ENCODE measurements at places on chromosomes 6 and 20.

DNA sequence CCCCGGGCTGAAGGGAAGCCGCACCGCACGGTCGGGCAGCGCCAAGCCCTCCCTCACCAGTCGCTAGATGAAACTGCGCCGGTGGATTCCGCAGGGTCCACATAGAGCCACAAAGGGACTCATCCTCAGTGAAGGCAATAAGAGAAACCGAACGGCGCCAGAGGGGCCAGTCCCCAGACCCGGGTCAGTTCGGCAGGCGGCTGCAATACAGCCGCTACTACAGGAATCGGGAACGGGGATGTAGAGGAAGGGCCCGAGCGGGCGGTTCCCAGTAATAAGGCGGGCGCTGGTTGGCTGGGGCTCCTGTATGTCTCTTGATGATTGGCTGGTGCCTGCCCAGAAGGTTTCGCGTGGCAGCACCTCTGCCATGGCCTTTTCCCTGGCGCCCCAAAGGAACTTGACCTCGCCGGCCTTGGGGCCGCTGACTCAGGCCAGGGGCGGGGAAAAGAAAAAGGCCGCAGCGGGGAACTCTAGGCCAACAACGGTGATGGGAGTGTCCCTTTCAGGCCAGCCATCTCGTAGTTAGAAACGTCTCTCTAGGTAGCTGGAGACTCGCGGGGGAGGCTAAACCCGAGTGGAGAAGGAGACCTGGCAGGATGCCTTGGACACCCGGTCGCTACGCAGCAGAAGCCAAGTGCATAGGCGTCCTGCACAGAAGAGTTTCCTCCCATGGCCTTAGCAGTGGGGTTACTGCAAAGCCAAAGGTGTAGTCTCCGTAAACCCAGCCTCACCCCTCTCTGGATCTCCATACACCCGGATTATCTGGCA lies at the start of gene IBTK:
Gene IBTK, minus strand, starts transcription at position 240 of the 768 bp plus-strand sequence. CDS start 7,258 bp downstream, outside the sequence.
- peak; percentile 83 for DNase-seq

DNA sequence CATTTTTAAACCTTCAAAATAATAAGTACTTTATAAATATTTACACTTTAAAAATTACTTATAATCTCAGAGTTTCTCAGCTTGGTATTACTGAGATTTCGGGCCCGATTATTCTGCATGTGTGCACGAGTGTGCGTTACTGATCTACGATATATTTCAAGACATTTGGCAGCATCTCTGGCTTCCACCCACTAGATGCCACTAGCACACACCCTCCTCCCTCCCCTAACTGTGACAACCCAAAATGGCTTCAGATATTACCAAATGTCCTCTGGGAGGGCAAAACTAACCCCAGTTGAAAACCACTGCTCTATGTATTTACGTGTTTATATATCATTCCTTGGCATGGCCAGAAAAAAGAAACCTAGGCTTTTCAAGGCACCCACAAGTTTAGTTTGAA lies 95.9 kb downstream of the FYN start:
- DNase-seq, result no peak

- no peak for DNase-seq
These were observed at the start of gene RNF217 for GRCh38 chr6:124961777-124962638. Gene RNF217 (plus strand): TSS chr6:124962437. CDS start chr6:124962545, 108 bp downstream.

- DNase-seq, result no peak
These were observed 41.5 kb upstream of the ECI2 start for GRCh38 chr6:4176907-4177306.

GRCh38 chr6:105644073-105644489 lies 241.2 kb upstream of the PREP start:
- no peak for DNase-seq

- DNase-seq, result no peak
These were observed 31.4 kb downstream of the KCNK17 start for GRCh38 chr6:39282774-39283173.

- DNase-seq, result no peak
These were observed 1090.0 kb upstream of the EYS start for GRCh38 chr6:66796987-66797386.

DNA sequence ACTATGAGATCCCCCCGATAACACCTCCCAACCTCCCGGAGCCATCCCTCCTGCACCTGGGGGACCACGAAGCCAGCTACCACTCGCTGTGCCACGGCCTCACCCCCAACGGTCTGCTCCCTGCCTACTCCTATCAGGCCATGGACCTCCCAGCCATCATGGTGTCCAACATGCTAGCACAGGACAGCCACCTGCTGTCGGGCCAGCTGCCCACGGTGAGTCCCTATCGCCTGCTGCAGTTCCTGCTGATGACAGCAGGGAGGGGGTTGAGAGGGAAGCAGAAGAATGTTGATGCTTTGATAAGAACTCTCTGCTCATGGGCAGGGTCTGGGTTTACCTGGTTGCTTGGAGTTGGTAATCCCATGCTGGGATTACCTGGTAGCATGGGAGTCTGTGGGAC lies 91.9 kb downstream of the TOX2 start:
- no peak for DNase-seq

GRCh38 chr20:3819411-3820047 lies 818 bp upstream of the AP5S1 start:
- no peak for DNase-seq

DNA sequence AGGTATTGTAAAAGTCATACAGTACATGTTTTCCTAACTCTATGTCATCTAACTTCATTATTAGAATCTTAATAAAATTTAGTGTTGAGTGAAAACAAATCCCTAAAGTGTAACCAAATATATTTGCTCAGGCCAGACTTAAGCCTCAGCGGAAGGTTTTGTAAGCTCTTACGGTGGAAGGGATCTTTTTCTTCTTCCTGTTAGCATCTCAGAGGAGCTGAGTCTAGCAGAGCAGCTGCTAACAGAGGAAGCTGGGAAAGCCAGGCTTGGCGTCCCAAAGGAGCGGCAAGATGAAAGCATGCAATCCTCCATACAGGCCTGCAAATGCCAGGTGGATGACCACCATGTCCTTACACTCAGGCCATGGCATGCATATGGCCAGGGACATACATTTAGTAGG lies 72.4 kb downstream of the ADTRP start:
- no peak for DNase-seq

DNA sequence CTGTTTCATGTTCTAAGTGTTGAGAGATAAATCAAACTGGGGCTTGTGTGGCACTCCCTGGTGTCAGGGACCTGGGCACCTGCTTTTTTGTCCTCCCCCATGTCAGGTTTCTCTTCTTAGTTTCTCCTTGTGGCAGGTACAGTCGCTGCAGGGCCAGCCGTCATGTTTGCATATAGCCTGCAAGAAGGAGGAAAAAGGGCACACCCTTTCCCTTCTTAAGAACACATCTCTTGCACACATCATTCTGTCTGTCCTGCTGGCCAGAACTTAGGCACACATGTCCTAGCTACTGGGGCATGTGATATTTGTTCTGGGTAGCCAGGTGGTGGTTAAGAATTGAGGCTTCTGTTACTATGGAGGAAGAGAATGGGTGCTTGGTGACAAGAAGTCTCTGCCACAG lies 27.9 kb downstream of the CDC5L start:
- no peak for DNase-seq

GRCh38 chr6:136568129-136568528 lies 17.9 kb upstream of the MAP7 start:
- DNase-seq, result no peak

- no peak for DNase-seq
These were observed 219.8 kb downstream of the TFAP2A start for GRCh38 chr6:10194816-10195672.

DNA sequence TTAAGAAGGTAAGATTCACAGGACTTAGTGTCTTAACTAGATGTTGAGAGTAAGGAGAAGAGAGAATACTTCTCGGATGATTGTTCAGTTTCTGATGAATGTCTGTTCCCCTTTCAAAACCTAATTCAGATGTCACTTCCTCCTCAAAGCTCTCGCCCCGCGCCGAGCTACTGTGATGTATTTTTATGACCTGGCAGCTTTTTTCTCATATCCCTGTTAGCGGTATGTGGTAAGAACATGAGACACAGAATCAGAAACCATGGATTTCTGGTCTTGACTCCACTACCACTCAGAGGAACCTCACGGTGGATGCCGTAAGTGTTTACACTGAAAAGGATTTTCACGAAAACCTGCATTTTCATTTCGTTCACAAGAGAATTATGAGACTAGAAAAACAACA lies 48.4 kb downstream of the CEP43 start:
- DNase-seq, result peak; percentile 50

DNA sequence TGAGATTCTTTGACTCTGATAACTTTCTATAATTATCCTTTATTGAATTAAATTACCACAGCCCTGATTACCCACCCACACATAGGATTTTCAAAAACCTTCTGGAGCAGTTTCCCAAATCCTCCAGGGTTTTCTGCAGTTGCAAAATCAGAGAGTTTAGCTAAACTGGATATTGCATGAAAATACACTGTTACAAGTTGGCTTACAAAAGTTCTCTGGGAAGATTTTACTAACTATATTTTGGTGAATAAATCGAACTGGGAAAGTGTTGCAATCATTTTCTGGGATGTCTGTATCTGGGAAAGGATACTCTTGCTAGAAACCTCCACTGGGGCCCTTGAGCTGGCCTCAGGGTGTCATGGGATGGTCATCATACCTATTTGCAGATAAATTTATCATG lies 97.6 kb upstream of the STMND1 start:
- no peak for DNase-seq

DNA sequence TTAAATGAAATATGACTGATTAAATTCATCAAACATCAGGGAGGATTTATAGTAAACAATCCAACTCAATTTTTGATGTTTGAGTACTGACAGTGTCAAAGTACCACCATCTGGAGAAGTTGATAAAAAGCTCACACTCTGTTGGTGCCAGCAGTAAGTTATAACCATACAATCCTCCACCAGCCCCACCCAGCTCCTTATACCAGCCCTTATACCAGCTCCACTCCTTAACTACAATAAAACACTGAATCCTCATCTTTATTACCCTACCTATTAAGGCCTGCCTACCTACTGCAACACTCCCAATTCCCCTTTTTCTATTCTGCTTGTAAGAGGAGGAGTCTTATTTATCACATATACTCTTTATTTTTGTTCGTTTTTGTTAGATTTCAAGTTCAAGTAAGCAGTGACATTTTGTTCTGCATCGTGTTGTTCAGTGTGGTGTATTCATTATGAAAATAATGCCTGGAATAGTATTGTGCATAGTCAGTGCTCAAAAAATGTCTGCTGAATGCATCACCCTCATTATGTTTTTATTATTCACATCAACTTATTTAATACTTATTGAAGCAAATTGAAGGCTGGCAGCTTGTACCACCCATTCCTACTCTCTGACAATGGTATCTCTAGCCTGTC lies 954.7 kb upstream of the ADGRB3 start:
- no peak for DNase-seq

GRCh38 chr6:155411154-155412052 lies 44.2 kb downstream of the NOX3 start:
- DNase-seq, result no peak

GRCh38 chr20:53857723-53858236 lies 212.6 kb downstream of the BCAS1 start:
- DNase-seq, result no peak

DNA sequence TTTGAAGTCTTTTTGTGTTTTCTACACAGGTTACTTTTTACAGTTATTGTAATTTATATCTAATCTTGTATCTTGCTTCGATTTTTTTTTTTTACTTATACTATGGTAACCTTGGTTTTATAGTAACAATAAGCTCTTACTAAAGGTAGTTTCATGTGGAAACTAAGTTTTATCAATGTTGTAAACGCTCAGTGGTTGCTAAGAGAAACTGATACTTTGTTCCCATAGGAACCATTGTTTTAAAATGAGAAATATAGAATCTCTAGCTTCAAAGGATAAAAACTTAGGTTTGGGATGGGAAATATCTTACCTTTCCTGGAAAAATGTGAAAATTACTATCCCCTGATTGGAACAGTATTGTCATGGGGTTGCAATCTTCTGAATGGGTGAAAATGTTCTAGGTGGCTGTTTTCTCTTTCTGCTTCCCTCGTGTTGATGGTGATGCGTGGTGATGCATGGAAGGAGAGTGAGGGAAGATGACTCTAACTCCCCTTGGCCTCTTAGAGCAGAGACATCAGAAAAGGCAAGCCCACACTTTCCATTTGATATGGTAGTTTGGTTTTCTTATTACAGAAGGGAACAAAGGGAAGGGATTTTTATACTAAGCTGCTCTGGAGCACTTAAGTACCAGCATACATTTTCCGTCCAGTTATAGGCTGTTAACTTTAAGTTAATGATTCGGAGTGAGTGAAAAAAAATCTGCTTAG lies 23.5 kb upstream of the BACH2 start:
- DNase-seq, result no peak
